ENCODE measurements at places on chromosomes 16 and 17.

DNA sequence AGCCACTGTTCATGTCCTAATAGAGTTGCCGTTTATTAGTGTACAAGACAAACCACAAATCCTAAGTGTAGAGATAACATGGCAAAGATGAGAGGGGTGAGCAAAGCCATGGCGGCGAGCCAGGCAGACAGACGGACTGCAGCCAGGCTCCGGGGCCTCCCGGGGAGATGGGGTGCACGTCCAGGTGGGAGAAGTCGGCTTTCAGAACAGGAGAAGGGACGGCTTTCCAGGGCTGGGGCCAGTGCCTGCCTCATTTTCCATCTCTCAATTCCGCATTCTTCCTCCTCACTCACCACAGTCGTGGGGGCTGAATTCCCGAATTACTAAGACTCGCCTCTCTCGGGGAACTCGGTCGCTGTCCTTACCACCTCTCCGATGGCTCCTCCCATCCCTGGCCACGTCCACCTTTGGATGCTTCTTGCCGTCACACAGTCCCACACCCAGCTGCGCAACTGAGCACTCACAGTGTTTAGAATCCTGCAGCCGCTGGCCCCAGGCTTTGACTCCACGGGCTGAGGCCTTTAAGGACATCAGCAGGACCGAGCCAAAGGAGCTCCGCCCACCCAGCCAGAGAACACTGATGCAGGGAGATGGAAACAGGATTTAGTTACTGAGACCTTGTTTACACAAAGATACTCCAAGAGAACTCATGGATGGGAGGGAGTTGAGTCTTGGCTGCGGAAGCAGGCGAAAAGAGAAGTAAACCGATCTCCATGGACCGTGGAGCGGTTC lies 59.7 kb downstream of the RNF112 start:
- DNase-seq, result no peak

GRCh38 chr16:69495821-69496220 lies 69.9 kb upstream of the NFAT5 start:
- DNase-seq, result no peak

DNA sequence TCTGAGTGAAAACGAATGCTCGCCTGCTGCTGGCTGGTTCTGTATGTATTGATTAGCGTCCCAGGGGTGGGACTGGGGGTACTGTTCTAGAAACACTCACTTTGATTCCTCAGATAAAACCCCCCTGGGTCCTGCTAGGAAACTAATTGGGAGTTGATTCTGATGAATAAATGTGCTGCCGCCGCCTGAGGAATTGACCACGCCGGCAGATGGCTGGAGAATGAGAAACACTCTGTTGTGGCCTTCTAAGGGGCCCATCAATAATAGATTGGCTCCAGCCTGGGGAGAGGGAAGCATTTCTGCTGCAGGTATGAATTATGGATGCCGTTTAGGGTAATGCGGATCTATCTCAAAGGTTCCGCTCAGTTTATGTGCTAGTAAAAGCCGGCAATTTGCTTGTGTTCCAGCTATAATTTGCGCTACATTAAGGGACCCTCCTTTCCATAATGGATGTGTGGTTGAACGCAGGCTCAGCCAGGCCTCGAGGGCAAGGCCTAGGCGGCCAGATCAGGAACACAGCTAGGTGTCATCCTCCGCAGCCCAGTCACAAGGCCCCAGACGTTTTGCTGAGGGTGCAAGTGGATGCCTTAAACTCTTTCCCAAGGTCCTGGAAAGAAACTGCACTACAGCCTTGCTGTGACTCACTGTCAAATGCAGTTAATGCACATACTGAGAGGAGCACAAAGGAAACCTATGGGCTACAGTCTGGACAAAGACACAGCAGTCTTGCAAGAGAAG lies 132.2 kb upstream of the HS3ST2 start:
- DNase-seq, result no peak

DNA sequence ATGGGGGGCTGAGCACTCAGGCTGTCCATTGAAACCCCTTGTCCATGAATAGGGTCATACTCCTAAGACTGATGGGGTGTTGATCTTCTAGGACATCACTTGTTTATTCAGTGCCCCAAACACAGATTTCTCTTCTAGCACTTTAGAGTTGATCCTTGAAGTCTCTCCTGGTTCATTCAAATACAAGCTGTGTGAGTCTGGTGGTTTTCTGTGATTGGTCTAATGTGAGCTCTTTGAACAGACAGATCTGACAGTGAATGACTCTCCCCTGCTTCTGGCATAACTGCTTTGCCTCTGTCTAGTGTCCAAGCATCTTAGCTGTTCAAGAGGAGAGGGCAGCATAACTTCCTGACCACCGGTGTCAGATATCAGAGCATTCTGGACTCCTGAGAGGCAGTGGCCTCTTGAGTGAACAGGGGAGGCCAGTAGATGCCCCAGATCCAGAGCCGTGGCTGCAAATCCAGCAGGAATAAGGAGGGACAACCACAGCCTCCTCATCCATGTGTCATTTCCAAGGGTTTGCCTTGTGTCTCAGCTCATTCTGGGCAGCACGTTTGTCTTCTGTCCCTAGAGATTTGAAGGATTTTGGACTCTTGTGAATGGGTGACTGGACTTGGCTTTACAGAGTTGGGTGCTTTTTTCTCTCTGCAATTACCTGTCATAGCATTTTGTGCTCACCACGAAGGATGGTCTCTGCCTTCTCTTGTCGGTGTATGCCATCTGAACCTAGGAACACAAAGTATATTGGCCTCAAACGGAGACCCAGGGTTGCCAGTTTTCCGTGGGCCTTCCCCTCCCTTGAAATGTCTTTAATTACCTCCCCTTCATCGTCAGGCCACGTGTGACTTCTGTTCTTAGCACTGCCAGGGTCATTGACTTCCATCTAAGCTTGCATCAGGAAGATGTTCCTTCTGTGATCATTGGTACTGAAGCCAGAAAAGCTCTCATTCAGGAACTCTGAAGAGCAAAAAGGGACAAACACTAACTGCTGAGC lies 13.9 kb upstream of the CLEC18C start:
- no peak for DNase-seq

DNA sequence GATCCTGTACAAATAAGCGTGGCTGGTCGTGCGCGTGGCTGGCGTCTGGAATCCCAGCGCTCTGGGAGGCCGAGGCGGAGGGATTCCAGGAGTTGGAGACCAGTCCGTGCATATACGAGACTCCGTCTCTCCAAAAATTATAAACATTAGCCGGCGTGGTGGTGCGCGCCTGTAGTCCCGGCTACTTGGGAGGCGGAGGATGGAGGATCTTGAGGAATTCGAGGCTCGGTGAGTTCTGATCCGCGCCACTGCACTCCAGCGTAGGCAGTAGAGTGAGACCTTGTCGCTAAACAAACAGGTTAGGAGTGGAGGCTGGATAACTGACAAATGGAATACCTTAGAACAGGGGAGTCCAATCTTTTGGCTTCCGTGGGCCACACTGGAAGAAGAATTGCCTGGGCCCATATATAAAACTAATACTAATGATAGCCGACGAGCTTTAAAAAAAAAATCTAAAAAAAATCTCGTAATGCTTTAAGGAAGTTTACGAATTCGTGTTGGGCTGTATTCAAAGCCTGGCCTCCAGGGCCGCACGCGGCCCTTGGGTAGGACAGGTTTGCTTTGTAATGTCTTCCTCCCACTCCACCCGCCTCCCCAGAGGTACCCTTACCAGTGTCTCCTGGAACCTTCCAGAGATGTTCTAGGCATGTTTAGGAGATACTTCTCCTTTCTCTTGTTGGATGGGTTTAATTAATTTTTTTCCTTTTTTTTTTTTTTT lies 909 bp upstream of the RSL1D1 start:
- DNase-seq, result no peak

GRCh38 chr17:78824240-78824639 lies 16.4 kb downstream of the USP36 start:
- no peak for DNase-seq

DNA sequence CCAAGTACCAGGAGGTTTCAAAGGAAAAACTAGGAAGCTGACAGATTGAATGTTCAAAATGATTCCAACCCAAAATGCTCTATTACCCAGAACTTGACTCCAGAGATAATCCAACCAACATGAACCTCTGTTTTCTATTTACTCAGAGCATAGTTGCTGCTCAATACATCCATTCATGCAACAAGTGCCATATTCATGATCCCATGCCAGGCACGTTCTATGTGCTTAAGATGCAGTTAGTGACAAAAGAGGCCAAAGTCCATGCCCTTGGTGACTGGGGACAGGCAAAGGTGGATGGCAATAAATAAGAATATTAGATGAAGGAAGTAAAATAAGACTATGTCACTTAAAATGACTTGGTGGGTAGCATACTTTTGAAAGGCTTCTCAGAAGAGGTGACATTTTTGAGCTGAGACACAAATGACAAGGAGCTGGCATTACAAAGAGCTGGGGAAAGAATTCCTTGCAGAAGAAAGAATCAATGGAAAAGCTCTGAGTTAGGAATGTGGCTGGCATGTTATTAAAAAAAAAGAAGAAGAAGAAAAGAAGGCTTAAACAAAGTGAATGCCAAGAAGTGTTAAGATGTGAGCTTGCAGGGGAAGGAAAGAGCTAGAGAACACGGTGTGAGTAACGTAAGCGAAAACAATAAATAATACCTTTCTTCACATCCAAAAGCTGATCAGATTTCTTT lies 34.5 kb downstream of the TOX3 start:
- no peak for DNase-seq

GRCh38 chr16:25228372-25228771 lies 11.6 kb downstream of the AQP8 start:
- no peak for DNase-seq

GRCh38 chr16:77987810-77988209 lies 34.5 kb upstream of the CLEC3A start:
- DNase-seq, result no peak

GRCh38 chr17:78905116-78905515 lies 2.1 kb upstream of the CEP295NL start:
- no peak for DNase-seq

DNA sequence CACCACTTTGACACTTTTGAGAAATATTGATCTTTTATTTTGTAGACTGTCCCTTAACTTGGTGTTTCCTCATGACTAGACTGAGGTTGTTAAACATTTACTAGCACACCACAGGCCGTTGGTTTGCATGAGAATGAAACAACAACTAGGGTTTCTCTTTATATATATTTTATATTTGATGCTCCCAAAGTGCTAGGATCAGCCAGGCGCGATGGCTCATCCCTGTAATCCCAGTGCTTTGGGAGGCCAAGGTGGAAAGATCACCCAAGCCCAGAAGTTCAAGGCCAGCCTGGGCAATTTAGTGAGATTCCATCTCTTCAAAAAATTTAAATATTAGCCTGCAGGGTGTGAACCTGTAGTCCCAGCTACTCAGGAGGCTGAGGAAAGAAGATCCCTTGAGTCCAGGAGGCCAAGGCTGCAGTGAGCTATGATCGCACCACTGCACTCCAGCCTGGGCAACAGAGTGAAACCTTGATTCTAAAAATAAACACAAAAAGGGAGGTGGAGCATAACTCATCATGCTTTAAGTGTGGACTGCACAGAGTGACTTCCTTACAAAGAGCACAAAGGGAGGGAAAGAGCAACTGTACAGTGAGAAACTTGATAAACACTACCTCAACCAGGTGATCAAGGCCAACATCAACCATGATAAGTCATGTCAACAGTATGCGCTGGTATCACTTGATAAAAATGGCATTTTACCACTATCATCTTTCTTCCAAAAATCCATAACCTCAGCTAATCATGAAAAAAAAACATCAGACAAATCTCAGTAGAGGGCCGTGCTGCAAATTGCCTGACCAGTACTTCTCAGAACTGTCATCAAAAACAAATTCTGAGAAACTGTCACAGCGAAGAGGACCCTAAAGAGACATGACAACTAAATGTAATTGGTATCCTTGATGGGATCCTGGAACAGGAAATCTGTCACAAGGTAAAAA lies 72.8 kb upstream of the ATF7IP2 start:
- no peak for DNase-seq

- DNase-seq, result no peak
These were observed 62.7 kb downstream of the GNA13 start for GRCh38 chr17:64993867-64994266.

DNA sequence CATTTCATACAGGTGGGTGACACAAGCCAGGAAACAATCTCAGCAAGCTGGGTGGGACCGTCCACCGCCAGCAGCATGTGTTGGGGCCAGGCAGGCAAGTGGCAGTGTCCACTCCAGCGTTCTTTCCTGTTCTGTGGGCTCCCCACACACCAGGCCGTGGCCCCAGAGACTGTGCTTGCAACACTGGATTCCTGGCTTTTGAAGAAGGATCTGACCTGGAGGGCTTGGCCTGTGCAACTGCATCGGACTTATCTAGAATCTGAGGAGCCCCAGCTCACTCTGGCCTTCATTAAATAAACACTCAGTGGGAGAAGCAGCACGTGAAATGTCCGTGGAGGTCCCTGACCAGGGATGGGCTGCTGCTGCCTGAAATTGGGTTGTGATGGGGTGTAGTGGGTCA lies 3.2 kb downstream of the KSR1 start:
- DNase-seq, result no peak

GRCh38 chr16:85536073-85536410 lies 77.1 kb upstream of the GSE1 start:
- no peak for DNase-seq

- no peak for DNase-seq
These were observed 18.1 kb upstream of the NUP93 start for GRCh38 chr16:56711862-56712261.

DNA sequence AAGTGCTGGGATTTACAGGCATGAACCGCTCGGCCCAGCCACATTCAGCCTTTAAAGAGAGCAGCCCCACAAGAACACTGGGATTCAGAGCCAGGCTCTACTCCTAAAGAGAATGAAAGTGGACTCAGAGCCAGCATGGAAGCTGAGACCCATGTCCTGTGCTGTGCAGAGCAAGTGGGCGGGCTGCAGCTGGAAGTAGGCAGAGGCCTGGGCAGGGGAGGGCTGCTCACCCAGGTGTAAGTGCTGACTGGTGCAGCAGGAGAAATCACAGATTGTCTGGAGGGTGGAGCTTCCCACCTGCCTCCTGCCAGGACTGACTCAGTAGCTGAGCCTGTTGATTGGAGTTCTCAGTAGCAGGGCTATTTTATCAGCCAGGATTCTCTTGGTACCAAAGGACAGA lies 178.7 kb downstream of the KATNIP start:
- DNase-seq, result no peak

DNA sequence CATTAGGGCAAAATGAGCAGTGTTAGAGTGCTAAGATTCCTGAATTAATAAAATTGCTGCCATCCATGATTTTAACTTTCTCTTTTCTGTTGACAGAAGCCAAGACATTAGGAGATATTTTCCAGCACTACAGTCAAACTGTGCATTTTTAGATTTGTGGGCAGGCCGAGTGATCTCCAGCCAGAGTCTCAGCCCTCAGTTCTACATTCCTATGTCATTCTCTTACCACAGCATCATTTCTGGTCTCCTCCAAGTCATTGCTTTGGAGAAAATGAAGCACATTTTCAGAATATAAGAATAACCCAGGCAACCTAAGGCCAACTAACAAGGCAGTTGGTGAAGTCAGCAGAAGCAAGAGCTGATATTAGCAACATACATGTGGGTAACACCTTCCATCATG lies 74.6 kb upstream of the NUDT7 start:
- no peak for DNase-seq

GRCh38 chr16:2971985-2972784 lies 3.0 kb downstream of the PAQR4 start:
- no peak for DNase-seq

DNA sequence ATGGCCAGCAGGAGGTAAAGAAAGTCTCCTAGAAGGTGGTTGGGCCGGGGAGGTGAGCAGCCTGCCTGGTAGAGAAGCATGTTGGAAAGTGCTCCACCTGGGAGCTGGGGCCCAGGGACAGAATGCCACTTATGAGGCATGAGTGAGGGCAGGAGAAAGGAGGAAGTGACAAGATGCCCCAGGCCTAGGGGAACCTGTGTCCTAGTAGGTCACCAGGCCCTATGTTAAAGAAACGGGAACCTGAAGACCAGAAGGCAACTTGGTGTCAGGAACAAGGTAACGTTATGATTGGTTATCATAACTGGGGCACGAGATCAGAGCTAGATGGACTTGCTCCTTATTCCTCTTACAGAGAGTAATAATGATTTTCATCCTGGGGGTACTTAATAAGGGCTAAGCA lies 34.3 kb downstream of the PITPNC1 start:
- no peak for DNase-seq

Data from NCI-H1694 (cell line).